ENCODE measurements at places on chromosomes 12 and 14. TPM values are rescaled to one million over a fixed set of nuclear protein-coding genes. Genes with fewer than 3 reads are reported as not detected.

DNA sequence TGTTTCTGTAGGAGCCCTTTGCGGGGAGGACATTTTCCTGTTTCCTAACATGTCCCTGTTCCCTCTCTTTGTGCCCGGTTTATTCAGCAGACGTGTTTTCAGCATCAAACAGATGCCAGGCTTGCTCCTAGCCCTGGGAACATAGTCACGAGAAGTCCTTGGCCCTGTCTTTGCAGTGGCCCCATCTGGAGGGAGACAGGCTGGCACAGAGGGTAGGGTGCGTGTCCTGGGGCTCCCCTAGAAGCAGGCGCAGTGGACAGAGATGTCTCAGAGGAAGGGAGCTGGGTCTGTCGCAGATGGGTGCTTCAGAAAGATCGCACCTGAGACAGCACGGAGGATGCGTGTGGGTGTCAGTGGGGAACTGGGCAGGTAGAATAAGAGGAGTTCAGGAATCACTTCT is 75.0 kb upstream of the DYNC1H1 start:
- DNase-seq: no peak

DNA sequence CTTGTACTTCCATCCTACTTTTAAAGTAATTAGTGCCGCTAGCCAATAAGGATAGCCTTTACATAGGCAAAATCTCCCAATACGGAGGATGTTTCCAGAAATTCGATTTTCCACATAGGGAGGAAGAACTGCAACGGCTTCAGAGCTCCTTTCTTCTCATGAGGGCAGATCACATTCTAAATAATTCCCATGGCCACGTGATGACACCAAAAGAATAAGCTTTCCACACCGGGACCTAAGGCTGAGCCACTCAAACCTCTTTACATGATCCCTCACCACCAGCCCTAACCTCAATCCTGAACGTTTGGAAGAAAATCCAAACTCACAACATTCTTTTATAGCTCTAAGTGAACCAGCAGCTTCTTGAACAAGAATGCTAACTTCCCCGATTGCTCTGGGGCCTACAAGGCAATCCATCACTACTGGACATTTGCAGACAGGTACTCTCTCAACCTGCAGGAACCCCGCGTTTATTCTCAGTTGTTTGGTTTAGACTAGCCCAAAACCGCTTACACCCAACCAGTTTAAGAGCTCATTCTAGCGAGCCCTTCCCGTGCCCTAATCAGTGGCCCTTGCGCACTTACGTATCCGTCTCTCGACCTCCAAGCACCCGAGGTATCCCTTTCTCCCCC is 884 bp downstream of the CAPRIN2 start:
- no peak for DNase-seq

DNA sequence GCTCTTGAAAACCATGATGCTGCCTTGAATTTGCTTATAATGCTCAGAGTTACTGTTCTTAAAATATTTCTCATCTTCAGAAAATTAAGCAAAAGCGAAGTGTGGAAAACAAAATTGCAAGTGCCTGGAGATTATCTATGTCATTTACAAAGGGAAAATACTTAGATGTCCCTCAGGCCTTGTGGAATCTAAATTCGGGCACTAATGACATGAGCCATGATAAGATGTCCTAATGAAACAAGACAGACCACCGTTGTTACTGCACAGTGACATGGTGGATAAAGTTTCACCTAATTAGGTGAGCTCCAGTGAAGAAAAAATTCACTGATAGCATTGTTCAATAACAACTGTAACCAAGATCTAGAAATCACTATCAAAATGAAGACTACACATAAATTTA is 30.4 kb downstream of the PPP1R13B start:
- no peak for DNase-seq

DNA sequence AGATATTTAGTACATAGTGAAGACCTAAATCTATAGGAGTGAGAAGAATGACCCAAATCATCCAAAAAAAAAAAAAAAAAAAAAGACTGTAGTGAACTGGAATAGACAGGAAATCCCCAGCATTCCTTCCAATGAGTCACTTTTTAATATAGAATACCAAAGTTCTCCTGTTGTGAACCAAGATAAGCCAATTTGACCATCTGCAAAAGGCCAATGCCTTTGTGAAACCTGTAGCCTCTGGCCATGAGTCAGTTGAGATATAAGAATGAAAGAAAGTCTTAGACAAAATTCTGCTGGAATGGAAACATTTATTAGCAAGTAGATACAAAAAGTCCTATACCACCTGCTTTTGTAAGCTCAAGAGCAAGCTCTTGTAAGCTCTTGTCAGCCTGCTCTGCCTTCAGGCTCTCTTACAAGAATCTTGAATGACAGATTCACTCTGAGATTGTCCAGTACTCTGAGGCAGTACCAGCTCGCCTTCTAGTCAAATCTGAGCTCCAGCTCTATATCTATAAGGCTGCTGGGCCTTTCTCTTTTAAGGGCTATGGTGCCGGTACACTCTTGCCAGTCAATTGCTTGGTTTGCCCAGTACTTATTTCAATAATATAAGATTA is 243.0 kb upstream of the TMTC1 start:
- DNase-seq: no peak

GRCh38 chr12:49260571-49261363 is 4.1 kb upstream of the TUBA1C start:
- no peak for DNase-seq

DNA sequence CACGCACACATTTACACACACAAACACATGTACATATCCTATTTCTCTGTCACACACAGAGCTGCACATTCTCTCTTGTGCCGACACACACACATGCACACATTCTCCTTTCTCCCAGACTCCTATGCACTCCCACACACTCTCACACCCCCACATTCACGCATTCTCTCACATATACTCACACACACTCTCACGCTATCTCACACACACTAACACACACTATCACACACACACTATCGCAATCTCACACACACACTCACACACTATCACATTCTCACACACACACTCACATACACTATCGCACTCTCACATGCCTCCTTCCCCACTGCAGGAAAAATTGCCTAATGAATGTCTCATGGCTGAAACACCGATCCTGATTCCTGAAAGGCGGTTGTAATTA is 450.7 kb downstream of the AACS start:
- no peak for DNase-seq

DNA sequence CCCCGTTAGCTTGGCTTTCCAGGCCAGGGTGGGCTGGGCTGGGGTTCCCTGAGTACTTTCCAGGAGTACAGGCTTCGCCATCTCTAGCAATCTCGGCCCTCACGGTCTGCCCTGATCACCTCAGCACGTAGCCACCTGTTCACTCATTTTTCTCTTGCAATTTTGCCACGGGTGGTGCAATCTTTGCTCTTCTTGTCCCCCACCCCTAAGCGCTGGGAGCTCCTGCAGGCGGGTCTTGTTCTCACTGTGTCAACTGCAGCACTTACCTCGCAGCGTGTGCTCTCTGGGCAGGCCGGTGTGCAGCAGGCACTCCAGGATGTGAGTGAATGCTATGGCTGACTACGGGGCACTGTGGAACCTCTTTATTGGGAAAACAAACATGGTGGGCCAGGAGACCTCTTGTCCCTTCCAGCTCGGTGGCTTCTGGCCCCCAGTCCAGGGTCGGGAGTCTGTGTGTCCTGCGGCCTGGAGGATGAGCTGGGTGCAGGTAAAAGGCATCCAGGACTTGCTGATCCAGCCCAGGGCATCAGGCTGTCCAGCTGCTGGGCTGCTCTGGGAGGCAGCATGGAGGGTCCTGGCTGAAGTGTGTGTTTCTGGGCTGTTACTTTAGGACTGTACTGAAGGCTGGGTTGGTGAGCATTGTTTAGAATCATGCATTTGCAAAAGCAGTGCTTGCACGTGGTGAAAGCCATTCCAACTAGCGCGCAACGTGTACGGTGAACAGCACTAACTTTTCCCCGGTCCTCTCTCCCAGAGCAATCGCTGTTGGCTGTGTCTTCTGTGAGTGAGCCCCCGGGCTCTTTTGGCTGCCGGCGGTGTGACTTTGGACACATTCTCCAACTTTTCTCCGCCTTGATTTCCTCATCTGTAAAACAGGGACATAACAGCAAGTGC is 1.5 kb upstream of the ULK1 start:
- DNase-seq: no peak

GRCh38 chr14:105211086-105211757 is 30.1 kb upstream of the NUDT14 start:
- no peak for DNase-seq

DNA sequence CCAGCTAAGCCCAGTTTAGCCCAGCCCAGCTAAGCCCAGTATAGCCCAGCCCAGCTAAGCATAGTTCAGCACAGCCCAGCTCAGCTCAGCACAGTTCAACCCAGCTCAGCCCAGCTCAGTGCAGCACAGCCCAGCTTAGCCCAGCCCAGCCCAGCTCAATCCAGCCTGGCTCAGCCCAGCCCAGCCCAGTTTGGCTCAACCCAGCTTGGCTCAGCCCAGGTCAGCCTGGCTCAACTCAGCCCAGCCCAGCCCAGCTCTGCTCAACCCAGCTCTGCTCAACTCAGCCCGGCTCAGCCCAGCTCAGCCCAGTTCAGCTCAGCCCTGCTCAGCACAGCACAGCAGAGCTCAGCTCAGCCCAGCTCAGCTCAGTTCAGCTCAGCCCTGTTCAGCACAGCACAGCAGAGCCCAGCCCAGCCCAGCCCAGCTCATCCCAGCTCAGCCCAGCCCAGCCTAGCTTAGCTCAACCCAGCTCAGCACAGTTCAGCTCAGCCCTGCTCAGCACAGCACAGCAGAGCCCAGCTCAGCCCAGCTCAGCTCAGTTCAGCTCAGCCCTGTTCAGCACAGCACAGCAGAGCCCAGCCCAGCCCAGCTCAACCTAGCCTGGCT is 330.9 kb downstream of the TMEM121 start:
- DNase-seq: no peak

DNA sequence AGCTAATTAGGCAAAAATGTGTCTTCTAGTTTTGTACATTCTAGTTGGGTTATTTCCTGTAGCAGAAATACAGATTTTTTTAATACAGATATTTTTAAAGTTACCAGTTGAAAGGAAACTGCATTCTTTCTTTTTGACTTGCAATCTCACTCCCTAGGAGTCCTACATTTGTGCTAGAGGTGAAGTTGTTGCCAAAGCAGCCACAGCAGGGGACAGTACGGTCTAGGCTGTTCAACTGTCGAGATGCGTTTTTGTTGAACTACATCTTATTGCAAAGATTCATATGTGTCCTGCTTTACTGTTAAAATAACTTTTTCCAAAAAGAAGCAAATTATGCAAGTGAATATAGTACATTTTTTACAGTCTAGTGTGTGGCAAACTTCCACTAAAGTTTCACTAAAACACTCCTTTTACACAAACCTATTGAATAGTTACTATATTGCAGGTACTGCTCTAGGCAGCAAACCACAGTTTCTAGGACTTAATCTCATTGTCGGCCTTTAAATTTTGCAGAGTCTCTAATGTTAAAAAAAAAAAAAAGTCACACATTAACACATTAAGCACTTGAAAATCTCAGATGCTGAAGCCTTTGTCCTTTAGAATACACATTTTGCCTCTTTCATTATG is 30.2 kb upstream of the SRGAP1 start:
- no peak for DNase-seq

DNA sequence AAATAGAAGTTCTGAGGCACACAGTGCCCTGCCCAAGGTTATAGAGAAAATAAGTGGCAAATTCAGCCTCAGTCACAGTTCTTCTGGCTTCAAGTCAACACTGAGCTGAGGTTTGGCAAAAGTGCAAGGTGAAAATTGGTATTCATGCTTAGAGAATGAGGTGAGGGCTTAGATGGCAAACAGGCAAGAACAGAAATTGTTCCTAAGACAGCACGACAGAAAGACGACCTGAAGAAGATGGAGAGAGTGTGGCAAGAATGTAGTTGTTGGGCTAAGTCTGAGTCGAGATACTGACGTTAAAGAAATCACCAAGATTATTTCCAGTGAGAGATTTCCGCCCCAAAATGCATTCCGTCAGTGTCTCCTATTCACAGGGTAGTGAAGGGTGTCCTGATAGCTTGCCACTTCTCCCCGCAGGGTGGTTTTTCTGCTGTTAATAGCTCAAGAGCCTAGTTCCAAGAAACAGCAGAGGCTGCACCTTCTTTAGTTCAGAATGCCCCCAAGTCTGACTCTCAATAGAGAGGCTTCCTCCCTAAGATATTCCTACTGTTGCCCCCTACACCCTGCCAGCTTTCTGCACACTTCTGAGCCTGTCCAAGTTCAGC is 260.8 kb upstream of the AMIGO2 start:
- no peak for DNase-seq

- no peak for DNase-seq
Measured at GRCh38 chr12:124086299-124086898, 113.4 kb downstream of the ZNF664 start.

GRCh38 chr14:23528555-23528954 is 23.0 kb downstream of the ZFHX2 start:
- DNase-seq: no peak

GRCh38 chr12:49541911-49542505 is 3.2 kb downstream of the KCNH3 start:
- no peak for DNase-seq

- DNase-seq: no peak
Measured at GRCh38 chr12:49825971-49826421, 2.2 kb downstream of the NCKAP5L start.

CMA1 gene
- total RNA-seq: 1.4 TPM

TAS2R19 gene
- total RNA-seq: 10.7 TPM

P2RX2 gene
- not detected for total RNA-seq

STYK1 gene
- total RNA-seq: 0.32 TPM
